Activated CD4-positive, alpha-beta T cell treated with anti-CD3 and anti-CD28 coated beads, Interleukin-2, amount 50 U/mL, for 16 hours (primary cell): ENCODE measurements at places on chromosomes 12 and 14.

DNA sequence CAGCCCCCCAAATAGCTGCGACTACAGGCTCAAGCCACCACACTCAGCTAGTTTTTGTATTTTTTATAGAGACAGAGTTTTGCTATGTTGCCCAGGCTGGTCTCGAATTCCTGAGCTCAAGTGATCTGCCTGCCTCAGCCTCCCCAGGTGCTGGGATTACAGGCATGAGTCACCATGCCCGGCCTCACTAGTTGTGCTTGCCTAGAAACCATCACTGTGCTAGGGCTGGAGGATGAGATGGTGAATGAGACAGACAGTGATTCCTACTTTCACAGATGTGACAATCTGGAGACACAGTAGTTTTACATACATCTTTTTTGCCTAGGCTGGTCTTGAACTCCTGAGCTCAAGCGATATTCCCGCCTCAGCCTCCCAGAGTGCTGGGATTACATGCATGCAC, 7.5 kb upstream of the MSI1 start:
- no peak for DNase-seq

- DNase-seq = no peak
Observed at GRCh38 chr12:125071456-125071855, 6.2 kb downstream of the AACS start.

DNA sequence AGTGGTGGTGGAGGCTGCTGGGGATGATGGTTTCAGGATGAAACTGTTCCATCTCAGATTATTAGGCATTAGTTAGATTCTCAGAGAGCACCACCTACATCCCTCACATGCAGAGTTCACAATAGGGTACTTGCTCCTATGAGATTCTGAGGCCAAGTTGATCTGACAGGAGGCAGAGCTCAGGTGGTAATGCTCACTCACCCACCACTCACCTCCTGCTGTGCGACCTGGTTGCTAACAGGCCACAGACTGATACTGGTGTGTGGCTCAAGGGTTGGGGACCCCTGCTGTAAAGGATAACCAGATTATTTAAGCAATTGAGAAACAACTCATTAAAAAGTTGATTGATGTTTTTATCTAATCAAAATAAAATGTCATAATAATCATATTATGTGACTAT, 248.5 kb downstream of the RERGL start:
- no peak for DNase-seq

DNA sequence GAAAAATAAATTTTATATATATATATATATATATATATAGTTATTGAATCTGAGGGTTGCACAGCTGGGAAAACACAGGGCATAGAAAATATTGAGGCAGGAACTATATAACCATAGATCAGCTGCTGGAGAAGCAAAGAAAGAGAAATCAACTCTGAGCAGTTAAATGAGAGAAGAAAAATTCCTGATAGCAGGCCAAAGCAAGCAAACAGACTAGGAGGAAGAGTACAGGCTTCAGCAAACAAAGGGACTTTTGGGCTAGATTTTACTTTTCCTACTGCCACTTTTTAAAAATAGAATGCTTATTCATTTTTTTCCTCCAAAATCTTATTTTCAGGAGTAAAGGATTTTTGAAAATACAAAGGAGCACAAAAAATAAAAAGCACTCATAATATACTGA, 216.0 kb upstream of the PRKD1 start:
- DNase-seq = no peak

GRCh38 chr14:100438271-100438670, 115.1 kb downstream of the SLC25A47 start:
- DNase-seq = no peak

- DNase-seq = peak; percentile 63
Observed at GRCh38 chr14:89613260-89614008, 196.4 kb upstream of the FOXN3 start.

GRCh38 chr12:57005980-57006808, at the start of gene ZBTB39:
Gene ZBTB39 (minus strand): TSS chr12:57006546. CDS start chr12:57004917, 1,629 bp downstream.
- peak; percentile 60 for DNase-seq

DNA sequence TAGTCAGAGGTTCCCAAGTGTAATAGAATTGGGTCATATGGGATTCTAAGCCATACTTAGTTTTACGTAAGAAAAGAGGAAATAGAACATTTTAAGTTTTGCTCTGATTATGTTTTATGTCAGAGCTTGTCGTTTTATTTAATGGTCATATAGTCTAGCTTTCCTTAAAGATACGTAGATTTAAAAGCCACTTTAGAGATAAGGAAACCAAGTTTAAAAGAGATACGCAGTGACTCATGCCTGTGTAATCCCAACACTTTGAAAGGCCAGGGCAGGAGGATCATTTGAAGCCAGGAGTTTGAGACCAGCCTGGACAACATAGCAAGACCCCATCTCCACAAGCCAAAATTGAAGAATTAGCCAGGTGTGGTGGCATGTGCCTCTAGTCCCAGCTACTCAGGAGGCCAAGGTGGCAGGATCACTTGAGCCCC, 19.5 kb downstream of the MAPK1IP1L start:
- no peak for DNase-seq

DNA sequence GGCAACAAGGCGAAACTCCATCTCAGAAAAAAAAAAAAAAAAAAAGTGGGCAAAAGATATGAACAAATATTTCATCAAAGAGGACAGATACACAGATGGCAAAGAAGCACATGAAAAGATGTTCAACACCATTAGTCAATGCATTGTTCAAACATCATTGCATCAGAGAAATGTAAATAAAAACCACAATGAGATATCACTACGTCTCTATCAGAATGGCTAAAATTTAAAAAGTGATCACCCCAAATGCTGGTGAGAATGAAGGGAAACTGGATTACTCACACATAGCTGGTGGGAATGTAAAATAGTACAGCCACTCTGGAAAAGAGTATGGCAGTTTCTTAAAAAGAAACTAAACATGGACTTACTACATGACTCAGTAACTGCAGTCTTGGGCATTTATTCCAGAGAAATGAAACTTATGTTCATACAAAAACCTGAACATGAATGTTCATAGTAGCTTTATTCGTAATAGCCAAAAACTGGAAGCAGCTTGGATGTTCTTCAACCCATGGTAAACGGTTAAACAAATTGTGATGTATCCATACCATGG, 3.6 kb downstream of the L2HGDH start:
- DNase-seq = no peak

DNA sequence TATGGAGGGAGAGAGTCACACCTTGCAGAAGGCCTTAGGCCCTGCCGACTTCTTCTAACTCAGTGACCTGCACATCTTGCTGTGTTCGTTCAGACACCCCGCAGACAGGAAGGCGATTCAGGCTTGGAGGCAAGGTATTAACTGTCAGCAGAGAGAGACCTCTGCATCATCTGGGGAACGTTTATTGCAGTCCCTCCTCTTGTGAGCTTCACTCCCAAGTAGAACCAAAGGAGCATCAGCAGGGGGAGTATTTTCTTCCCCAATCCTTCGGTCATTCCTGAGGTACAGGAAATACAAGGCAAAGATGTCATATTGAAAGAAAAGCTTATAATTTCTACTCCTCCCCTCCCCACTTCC, 217.9 kb downstream of the CRADD start:
- DNase-seq = no peak

- DNase-seq = no peak
Observed at GRCh38 chr12:112029301-112029700, 16.1 kb downstream of the ERP29 start.

- DNase-seq = no peak
Observed at GRCh38 chr14:103594265-103594664, 31.5 kb downstream of the COA8 start.

GRCh38 chr12:11778713-11779685, 129.5 kb downstream of the ETV6 start:
- peak; percentile 56 for DNase-seq

GRCh38 chr12:96981911-96982310, 74.9 kb downstream of the NEDD1 start:
- DNase-seq = no peak

- DNase-seq = peak; percentile 84
Observed at GRCh38 chr14:88005050-88005481, at the start of gene GPR65. Gene GPR65 (plus strand): TSS chr14:88005135. CDS start chr14:88010848, 5,713 bp downstream.

GRCh38 chr14:56715938-56716337, 94.3 kb downstream of the OTX2 start:
- DNase-seq = no peak

- DNase-seq = no peak
Observed at GRCh38 chr12:106629797-106630659, 47.2 kb downstream of the RFX4 start.

DNA sequence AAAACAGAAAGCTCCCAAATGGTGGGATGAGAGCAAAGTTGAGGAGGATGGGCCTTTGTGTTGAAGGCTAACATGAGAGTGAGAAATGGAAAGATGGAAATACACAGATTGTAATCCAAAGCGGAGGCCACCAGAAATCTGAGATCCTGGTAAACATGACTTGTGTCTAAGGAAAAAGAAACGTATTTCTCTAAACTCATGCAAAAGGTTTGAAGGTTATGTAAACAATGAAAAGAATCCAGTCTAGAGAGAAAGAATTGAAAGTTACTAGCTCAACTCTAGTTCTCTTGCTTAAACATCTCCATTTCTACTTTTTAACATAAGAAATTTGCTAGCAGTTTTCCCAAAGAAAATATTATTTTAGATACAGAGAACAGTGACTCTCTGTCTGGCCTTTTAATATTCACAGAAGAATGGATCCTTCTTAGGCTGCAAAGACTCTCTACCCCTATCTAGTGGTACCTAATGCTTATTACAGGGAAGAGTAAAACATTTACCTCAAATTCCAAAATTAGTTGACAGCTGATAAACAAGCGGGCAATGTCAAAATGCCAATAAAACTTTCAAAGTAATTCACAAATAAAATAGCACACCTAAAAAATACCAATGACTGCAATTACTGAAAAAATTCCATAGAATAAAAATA, 75.8 kb upstream of the SOX5 start:
- no peak for DNase-seq

- no peak for DNase-seq
Observed at GRCh38 chr14:71588028-71588427, 344.2 kb upstream of the RGS6 start.

- DNase-seq = peak; percentile 44
Observed at GRCh38 chr12:48542300-48542928, 17.0 kb downstream of the OR8S1 start.

DNA sequence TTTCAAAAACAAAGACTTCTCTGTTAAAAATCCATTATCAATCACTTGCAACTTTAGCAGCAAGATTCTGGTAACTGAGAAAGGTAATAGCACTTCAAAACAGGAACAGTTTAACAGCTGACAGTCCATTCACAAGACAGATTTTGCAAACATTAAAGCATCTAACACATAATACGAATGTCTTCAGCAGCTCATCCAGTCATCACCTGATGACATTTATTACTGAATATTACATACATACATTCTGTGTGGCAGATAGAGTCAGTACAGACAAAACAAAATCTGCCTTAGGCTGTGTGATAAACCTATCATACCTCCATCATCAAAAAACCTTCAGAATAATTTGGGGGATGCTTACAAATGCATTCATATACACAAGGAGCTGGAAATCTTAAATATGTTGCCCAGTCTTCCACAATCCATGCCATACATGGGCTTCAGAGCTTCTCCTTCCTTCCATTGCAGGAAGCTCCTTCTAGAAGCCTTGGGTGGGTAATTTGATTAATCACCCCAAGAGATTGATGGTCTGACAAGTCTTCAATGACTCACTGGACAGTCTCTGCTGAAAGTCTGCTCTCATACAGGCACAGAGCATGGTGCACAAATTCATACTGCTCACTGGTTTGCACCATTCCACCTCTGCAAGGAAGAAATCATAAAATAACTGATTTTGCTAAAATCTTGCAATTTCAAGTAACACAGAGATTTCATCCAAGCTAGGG, 1.6 kb upstream of the PTPRB start:
- DNase-seq = no peak
